ENCODE measurements at places on chromosomes 7 and 10.

GRCh38 chr7:67758551-67758950 lies 761.9 kb downstream of the TYW1 start:
- no peak for DNase-seq

- no peak for DNase-seq
Measured at GRCh38 chr7:142899661-142900060, 14.1 kb upstream of the TRPV6 start.

DNA sequence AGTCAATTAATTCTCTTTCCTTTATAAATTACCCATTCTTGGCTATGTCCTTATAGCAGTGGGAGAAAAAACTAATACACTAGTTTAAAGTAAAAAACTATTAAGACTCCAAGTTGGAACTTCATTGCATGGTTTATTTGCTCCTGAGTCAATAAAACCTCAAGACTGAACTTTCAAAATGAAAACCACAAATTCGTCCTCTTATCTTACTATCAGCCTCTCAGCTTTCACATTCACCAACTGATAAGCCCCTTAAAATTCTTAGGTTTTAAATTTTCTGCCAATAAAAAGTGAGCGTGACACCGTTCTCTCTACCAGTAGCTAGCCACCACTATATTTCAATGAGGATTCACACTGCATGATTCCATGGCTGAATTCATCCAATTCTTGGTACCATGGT lies 346.4 kb upstream of the NPSR1 start:
- no peak for DNase-seq

DNA sequence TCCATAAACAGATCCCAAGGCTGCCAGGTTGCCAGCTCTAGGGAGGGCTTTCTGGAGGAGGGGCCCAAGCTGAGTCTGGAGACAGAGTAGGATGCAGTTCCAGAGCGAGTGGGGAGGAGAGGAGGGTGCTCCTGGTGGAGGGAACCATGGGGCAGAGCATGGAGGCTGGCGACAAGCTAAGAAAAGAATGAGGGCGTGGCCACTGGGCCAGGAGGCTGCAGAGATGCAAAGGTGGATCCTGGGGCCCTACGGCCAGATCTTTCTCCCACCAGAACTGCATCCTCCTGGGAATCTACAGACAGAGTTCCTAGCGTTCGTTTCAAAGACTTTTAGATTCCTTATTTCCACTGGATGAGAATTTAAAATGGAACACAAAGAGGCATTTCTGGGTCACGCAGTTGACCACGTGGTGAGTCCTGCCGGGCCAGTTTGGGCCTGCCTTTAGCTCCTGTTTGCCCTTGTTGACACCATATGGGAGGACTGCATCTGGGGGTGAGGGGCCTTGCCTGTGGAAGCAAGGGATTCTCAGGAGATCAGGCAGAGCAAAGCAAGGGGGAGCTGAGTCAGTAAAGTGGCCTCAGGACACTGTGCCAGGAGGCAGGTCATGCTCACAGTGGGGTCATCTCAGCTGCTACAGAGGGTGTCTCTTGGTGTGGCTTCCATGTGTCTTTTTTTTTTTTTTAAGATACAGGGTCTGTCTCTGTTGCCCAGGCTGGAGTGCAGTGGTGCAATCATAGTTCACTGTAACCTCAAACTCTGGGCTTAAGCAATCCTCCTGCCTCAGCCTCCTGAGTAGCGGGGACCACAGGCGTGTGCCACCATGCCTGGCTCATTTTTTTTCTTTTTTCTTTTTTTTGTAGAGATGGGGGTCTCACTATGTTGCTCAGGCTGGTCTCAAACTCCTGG lies 137.8 kb downstream of the SH3PXD2A start:
- DNase-seq: no peak

- DNase-seq: no peak
Measured at GRCh38 chr7:147296201-147296600, 1179.6 kb downstream of the CNTNAP2 start.

Data from PC-9 (cell line).